ENCODE measurements at places on chromosomes 13 and 19. TPM values are rescaled to one million over a fixed set of nuclear protein-coding genes. Genes with fewer than 3 reads are reported as not detected.

The CYP4F8 gene
- total RNA-seq = not detected

The ZNF556 gene
- 2.4 TPM for total RNA-seq

The EID2B gene
- 3.4 TPM for total RNA-seq

The OR7G1 gene
- total RNA-seq = not detected
